ENCODE measurements at places on chromosomes 16 and 17.
A peak's percentile ranks its signal among the peaks of the same experiment; 100 is the strongest.

GRCh38 chr16:27868180-27868579 is 195.3 kb downstream of the GSG1L start:
- DNase-seq, result no peak

DNA sequence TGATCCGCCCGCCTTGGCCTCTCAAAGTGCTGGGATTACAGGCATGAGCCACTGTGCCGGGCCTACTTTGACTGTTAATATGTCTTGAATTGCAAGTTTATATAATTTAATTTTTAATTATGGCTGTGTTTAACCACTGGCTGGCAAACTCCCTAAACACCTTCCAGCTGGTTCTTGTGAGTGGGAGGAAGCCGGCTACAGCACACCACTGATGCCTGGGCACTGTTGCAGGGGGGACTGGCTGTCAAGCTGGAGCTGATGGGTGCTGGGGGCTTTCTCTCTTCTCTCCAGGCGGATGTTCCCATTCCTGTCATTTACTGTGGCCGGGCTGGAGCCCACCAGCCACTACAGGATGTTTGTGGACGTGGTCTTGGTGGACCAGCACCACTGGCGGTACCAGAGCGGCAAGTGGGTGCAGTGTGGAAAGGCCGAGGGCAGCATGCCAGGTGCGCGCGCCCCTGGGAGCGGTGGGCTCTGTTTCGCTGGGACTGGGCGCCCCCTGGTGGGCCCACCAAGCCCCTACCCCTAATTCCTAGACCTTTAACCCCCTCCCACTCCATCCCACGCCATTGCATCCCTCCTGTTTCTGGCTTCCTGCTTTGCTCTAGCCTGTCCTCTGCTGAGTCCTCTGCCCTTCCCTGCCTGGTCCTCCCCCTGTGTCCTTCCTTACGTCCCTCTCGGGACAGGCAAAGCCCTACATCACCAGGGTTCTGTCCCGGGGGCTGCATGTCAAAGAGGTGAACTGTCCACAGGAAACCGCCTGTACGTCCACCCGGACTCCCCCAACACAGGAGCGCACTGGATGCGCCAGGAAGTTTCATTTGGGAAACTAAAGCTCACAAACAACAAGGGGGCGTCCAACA is 9.5 kb downstream of the TBX21 start:
- DNase-seq, result peak; percentile 36

DNA sequence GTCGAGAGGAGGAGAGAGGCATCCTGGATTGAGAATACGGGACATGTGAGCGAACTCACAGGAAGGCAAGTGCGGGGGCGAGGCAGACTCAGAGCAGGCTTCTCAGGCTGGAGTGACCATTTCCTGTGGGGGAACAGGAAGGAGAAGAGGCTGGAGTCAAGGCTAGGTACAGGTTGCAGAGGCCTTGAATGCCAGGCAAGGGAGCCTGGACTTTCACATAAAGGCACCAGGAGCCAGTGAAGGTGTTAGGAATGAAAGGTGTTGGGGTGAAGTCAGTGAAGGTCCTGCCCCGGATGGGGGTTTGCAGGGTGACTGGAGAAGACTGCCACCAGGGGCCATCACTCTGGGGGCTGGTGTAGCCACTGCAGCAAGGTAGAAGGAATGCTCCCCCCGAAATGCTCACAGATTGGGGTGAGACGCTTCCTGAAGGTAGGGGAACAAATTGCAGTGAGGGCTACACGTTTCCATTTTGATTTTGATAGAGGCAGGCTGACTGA is 5.3 kb upstream of the GPRC5C start:
- DNase-seq, result no peak

DNA sequence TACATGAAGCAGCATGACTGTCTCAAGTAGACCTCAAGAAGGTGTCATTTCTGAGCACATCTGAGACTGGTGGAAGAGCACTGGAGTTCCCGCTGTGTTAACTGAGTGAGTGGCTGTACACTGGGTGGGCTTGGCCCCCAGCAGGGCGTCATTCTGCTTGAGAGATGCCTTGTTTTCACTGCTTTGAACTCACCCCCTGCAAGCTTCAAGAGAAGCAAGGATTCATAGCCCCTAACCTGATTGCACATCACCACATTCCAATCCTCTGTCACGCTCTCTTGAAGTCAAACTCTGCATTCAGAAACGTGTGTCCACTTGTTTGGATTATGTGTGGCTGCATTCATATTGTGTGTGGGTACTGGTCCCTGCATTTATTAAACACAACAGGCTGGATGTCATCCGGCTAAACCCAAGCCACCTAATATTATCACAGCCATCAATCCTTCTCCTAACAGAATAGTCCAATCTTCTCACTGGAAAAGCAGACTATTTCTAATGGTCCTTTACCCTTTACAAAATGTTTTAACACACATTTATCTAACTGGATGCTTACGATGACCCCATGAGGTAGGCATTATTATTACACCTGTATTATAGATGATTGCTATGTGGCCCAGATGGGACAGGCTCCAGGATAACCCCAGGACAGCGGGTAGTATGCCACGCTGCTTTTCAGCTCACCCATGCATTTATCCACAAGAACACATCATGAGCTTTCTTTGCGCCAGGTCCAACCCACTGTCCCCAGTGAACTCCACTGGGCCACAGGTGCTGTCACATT is 76.3 kb downstream of the USP31 start:
- no peak for DNase-seq

DNA sequence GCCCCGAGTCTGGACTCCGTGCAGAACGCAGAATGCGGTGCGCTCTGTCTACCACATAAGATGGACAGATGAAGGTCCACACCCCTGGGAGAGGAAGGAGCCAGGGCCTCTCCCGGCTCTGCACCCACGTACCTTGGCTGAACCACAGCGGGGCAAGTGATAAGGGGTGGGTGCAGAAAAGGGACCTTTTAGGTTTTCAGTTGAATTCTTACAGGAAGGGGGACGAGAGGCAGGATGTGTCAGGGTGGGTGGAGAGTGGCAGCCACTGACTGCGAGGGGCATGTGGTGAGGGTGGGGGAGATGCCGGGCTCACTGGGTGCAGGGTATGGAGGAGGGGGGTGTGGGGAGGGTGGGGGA is 372 bp downstream of the CD300A start:
- no peak for DNase-seq

- no peak for DNase-seq
Measured at GRCh38 chr16:89502081-89502843, 5.9 kb upstream of the SPG7 start.

DNA sequence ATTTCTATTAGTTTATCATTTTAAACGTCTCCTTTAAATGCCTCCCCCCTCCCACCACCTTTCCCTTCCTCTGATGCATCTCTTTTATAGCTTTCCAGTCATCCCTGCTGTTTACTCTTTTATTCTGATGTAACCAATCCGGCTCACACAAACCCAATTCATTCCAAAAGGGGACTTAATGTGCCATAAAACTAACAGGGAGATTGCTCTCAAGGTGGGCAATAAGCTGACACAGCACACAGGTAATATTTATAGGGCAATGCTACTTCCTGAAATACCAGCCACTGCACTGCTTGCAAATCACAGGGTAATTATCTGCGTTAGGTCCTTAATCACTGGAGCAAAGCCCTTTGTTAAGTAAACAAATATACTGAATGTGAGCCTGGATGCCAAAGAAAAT is 23.3 kb upstream of the CA10 start:
- no peak for DNase-seq

GRCh38 chr16:27461483-27462171 is 59.7 kb downstream of the IL21R start:
- no peak for DNase-seq

Data from effector CD4-positive, alpha-beta T cell (primary cell).